ENCODE measurements at places on chromosomes 2 and 18.

DNA sequence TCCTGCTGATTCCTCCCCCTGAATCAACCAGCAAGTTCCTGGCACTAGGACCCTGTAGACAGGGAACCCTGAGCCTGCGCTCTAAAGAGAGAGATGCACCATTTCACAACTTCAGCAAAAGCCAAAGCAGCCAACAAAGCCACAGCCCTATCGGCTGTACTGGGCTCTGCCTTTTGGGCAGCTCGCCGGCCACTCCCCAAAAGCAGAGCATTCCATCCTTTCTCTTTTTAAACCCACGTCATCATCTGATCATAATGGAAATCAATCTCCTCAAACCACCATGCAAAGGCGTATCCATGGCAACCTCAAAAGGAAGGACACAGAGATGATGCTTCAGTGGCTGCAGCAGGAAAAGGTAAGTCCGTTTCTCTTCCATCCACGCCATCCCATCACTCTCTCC, 5.3 kb upstream of the DCTN1 start:
- no peak for DNase-seq

GRCh38 chr2:74387346-74387745, 7.2 kb upstream of the DCTN1 start:
- DNase-seq = no peak

GRCh38 chr2:169469952-169470572, 9.2 kb upstream of the BBS5 start:
- DNase-seq = no peak

GRCh38 chr2:73927344-73927743, 664 bp downstream of the DGUOK start:
- DNase-seq = no peak

GRCh38 chr2:238635647-238636051, 208.9 kb downstream of the ASB1 start:
- no peak for DNase-seq

- DNase-seq = no peak
Measured at GRCh38 chr2:127379712-127380355, 7.9 kb downstream of the MAP3K2 start.

Data from mucosa of descending colon (tissue), 3 donors.